ENCODE measurements at places on chromosomes 5 and 9. TPM values are rescaled to one million over a fixed set of nuclear protein-coding genes. Genes with fewer than 3 reads are reported as not detected.

DNA sequence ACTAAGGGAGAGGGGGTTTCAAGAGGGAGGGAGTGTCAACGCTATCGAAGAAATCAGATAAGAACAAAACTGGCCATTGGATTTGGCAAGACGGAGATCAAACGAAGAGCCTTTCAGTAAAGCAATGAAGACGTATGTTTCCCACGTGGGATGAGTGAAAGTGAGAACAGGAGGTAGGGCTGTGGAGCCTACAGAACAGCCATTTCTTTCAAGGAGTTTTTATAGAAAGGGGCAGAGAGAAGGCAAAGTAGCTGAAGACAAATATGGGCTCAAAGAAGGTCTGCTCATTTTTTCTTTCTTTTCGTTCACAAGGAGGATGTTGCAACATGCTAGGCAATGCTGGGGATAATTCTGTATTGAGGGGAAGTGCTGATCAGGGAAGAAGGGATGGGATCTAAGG, 98.3 kb downstream of the SUSD1 start:
- no peak for DNase-seq

DNA sequence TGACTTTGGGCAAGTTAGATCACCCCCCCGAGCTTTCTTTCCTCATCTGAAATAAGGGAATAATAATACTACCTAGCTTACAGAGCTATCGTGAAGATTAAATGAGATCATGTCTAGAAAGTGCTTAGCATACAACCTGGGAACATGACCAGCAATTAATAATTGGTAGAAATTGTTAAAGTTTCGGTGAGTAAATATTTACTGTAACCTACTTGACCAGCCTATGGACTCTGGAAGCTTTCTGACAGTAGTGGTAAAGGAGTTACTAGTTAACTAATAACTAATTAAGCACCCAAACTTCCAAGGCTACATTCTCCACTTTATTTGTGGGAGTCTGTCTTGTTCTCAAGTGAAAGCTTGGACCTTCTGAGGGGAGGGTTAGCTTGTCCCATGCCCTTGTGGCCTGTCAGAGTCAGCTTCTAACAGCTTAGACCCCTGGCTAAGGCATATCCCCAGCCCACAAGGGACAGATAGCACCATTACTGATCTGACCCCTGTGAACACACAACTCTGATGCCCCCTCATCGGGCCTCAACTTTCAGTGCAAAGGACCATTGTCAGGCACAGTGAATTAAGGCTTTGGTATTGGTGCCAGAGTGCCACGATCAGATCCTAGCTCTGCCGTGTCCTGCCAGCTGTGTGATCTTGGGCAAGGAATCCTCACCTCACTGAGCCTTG, 58.7 kb upstream of the SAP30L start:
- DNase-seq = no peak

DNA sequence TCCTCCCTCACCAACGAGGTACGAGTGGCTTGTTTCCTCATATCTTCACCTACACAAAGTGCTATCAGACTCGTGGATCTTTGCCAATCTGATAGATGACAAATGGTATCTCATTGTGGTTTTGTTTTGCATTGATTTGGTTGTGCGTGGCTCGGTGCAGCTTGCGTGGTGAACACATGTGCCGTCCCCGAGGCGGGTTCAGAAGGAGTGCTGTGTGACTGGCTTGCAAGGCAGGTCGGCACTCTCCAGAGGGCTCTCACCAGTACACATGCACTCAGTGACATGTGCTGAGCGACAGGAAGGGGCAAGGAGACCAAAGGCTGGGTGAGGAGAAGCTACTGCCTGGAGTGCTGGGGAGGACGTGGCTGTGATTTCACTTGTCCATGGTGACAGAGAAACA, 95.3 kb upstream of the PITX1 start:
- DNase-seq = no peak

The PAPPA gene
- 4.2 TPM for polyA plus RNA-seq

The SAXO1 gene
- polyA plus RNA-seq = 0.03 TPM

DNA sequence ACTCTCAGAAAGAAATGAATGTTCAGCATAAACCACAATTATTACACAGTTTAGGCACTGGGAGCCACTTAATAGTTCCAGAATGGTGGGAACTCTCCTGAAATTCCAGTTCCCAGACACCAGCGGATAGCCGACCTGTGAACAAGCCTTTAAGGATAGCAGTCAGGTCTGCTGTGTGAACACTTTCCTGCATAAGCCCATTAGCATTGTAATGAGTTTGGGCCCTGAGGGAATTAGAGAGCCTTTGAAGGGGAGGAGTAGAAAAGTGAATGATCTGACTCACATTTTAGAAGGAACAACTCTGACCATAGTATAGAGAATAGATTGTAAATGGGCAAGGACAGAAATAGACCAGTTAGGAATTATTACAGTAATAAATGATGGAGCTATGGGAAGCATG, 189.1 kb downstream of the ADGRV1 start:
- DNase-seq = no peak

DNA sequence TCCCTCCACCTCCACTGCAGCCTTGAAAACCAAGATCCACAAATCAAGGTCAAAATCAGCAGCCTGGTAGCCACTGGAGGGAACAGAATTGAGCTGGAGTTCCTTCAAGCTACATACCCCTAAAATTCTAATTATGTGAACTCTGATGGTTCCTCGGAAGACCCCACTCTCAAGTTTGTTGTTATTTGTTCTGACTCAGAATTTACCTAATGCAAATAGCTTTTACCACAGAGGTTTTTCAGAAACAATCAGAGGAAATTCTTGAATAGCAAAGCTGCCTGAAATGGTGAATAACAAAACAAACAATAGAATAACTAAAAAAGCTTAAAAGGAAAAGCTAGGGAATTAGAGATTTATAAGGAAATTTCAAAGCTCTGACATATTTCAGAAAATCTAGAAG, 220.0 kb downstream of the CDH18 start:
- DNase-seq = no peak

DNA sequence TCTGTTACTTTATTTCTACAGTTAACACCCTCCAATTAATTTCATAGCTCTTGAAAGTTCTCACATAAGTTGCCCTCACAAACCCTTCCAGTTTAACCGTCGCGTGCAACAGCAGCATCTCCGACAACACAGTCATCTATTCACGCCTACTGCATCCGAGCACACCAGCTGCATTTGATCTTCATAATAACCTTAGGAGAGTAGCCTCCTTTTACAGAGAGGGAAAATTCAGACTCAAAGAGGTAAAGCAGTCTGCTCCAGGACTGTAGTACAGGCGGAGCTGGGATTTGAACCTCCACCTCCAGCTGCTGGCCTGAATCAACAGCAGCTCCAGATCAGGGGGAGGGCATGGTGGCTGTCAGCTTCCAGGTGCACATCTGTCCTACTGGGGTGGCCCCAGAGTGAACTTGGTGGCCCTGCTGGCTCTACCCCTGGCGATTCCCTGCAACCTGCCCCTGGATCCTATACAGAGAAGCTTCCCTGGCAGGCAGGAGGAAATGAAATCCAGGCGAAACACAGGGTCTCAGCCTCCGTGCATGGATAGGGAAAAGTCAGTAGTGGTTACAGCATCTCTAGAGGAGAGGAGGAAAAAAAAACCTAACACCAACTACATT, 71.6 kb upstream of the UNC5A start:
- no peak for DNase-seq

The PPP3R2 gene
- polyA plus RNA-seq = not detected

DNA sequence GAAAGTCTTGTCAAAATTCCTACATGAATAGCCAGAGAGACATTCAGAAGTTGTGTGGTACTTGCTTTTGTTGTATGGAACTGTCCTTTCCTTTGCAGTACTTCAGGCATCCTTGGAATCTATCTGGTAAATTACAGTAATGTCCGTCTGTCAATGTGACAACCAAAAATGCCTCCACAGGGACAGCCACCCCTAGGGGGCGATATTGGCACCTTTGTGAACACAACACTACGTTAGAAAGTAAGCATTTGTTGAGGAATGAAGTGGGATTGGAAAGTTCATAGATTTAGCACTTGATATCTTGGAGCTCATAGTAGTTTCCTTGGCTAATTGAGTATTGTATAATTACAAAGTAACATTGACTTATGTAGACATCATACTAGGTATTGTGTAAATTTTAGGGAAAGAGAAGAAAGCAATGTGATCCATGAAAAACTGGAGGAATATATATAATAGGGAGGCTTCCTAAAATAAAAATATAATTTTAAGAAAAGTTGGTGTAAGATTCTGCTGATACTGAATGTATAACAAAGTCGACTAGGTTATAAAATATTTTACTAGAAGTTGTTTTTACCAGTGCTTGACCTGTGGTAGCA, 32.7 kb downstream of the TMEFF1 start:
- no peak for DNase-seq

- no peak for DNase-seq
These were observed 9.6 kb upstream of the CCDC171 start for GRCh38 chr9:15543047-15543813.
